Hindlimb muscle (tissue), 1 donor: ENCODE measurements at places on chromosomes 5 and 9.

DNA sequence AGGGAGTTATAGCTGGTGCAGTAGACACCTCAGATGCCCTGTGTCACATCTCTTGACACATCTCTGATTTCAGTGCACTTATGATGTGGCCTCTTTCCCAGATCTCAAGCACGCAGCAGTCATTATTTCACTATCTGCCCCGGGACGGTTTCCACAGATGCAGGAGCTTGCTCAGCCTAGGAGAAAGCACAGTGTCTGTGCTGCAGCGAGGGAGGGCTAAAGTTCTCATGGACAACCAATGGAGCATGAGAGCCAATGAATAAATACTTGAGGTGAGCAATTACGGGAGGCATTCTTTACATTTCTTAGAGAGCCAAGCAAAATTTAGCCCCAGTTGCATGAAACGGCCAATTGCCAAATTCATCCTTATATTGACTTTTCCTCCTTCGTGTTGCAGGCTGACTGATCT, 7.4 kb upstream of the MOB3B start:
- no peak for DNase-seq

DNA sequence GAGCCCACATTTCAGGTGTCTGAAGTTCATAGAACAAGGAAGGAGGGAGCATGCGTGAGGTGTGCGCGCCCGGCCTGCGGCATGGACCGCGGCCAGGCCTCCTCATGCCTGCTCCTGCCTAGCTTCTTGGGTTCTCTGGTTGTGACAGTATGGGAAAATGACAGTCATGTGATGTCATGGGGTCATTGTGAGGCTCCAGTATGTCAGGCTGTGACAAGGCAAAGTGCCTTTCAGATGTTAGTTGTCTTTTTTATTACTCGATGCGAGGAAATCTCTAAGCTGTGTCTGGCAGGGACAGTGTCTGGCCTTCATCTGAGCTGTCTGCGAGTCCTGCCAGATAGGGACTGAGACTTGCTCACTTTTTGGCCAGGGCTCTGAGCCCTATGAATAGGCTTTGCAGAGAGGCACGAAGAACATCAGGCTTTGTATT, 13.3 kb downstream of the UCK1 start:
- DNase-seq = no peak

DNA sequence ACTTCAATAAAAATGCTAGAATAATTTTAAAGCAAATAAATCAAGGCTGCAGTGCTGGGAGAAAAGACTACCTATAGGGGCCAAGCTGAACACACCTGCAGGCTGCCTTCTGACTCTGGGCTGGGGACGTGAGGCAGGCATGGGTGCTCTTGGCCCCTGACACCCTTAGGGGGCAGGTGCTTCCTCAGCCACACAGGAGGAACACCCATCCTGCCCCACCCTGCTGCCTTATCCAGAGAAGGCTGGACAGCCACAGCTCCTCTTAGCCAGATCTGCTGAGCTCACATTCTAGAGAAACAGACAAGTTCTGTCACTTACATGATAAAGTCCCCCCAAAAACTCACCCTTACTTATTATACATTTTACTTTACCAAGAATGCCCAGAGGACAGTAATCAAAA, 6.6 kb upstream of the LMX1B start:
- DNase-seq = no peak

DNA sequence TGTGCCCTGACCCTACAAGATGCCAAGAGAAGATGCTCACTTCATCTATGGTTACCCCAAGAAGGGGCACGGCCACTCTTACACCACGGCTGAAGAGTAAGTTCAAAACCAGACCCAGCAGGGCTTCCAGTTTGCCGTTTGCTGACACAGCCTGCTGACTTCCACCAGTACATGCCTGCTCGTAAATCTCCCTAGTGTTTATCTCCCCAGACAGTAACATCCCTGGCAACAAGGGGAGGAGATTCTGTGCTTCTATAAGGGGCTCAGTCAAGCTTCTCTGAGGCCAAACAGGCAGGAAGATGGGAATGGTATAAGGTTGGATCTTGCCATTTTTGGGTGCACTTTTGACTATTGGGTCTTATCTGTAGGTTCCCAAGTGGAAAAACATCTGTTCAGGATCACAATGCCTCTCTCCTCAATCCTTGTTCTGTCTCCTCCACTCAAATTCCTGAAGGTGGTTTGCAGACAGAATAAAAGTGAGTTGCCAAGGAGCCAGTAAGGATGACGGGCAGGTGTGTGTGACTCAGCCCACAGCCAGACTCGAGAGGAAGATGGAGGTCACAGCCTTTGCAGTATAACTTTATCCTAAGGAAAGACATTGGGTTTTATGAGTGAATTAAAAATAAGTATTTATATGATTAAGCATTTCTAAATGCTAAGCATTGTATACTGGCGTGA, 1.9 kb downstream of the MLANA start:
- no peak for DNase-seq

- no peak for DNase-seq
Observed at GRCh38 chr9:131276094-131276888, at the start of gene FAM78A. Gene FAM78A, minus strand, starts transcription at chr9:131276510. Its CDS starts 331 bp downstream, at chr9:131276179.

GRCh38 chr9:21810388-21810787, 8.0 kb downstream of the MTAP start:
- DNase-seq = no peak

GRCh38 chr9:92425474-92425873, 1.2 kb upstream of the OMD start:
- DNase-seq = no peak
